ENCODE measurements at places on chromosomes 5 and 9. TPM values are rescaled to one million over a fixed set of nuclear protein-coding genes. Genes with fewer than 3 reads are reported as not detected.

The SLC6A19 gene
- 0.07 TPM for total RNA-seq

The PCDHGB3 gene
- total RNA-seq = 0.26 TPM

The ABCA2 gene
- total RNA-seq = 6.8 TPM

The CEL gene
- total RNA-seq = 0.87 TPM

The SLC34A1 gene
- not detected for total RNA-seq

The KIF4B gene
- total RNA-seq = 0.03 TPM

The TGFBR1 gene
- 23.4 TPM for total RNA-seq

The DOCK2 gene
- 3.3 TPM for total RNA-seq

The MEIKIN gene
- total RNA-seq = not detected

- DNase-seq = no peak
Measured at GRCh38 chr9:98558575-98558974, 150.2 kb downstream of the GABBR2 start.

- DNase-seq = no peak
Measured at GRCh38 chr5:146116361-146116760, 11.0 kb upstream of the PLAC8L1 start.

- no peak for DNase-seq
Measured at GRCh38 chr5:133738271-133738670, 125.9 kb upstream of the FSTL4 start.

DNA sequence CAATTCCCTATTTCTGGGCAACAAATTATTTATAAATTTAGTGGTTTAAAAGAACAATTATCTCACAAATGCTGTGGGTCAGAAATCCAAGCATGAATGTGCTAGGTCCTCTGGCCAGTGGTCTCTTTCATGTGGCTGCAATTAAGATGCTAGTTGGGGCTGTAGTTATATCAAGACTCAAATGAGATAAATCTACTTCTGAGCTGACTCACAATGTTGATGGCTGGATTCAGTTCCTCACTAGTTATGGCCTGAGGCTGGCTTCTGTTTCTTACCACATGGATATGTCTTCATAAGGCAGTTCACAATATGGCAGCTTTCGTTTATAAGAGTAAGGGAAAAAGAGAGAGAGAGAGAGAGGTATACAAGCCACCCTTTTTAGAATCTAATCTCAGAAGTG, 717.0 kb downstream of the PRELID2 start:
- no peak for DNase-seq

DNA sequence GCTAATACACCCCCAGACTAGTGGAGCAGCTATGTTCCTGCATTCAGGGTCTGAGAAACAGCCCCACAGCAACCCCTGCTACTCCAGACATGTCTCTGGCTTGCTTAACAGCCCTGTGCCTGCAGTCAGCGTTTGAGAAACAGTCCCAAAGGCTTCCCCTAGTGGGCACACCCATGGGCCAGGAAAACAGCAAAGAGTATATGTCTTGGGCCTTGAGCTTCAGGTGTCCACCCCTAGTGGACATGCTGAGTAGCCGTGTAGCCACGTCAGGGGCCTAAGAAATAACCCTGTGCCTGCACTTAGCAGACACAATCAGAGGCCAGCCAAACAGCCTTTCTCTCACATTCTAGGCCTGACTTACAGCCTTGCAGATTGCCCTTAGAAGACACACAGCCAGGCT, 698.6 kb downstream of the PTPRD start:
- no peak for DNase-seq

- no peak for DNase-seq
Measured at GRCh38 chr9:136575626-136576268, 29.9 kb upstream of the NOTCH1 start.

GRCh38 chr9:129273941-129274684, 96.1 kb upstream of the IER5L start:
- no peak for DNase-seq

DNA sequence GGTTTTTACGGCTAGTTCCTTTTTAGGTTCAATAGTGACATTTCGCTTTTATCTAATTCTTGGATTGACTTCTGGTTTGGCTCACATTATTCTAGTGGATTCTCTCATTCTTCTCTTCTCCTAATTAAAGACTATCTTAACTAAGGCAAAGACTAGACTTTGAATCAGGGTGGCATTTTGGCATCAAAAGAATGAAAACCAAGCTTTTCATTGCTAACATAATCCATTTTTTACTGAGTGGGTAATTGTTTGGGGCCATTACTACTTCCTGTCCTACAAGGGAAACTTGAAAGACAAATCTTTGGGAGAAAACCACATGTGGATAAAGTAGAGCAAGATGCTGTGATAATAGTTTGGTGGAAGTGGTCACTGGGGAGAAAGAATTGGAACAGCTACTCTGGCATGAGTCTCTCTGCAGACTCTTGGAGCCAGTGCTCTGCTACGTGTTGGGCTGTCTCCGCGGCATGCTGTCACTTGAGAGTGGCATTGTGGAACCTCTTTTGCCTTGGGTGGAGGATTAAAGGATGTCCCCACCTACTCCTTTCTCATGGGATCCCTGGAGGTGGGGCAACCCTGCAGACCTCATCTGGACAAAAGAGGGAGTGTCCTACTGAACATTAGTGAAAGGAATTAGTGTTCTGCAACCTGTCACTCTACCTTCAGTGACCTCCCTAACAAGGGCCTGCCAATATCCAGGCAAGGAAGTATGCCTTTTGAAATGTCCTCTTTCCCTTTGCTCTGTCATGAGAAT, 280.4 kb downstream of the PSAT1 start:
- DNase-seq = no peak

GRCh38 chr5:36696059-36696673, 89.8 kb downstream of the SLC1A3 start:
- peak; percentile 82 for DNase-seq

DNA sequence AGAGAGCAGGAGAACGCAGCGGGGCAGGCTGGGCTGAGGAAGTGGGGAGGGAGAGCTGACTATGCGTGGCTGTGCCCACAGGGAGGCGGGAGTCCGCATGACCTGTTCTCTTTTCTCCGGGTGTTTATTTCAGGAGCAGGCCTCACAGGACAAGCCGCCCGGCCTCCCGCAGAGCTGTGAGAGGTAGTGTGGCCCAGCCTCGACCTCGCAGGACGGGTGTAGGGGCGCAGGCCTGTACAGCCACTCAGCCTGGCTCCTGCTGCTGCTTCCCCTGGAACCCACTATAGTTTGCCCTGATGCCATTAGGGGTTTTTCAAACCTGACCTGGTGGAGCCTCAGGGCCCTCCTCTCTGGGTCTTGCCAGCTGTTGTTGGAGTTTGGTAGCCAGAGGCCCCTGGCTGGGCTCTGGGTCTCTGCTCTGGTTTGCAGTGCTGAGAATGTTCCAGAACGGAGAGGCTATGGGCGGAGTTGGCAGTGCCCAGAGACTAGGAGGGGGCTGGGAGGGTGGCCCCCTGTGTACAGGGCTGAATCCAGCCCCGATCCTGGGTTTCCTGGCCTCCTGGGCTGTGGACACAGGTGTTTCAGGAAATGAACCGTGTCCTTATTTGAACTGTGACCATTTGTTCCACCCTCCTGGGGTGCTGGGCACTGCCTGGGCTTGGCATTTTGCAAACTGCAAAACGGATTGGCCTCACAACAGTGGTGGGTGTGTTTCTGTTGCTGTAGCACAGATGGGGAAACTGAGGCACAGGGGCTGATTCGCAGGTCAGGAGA, 78.8 kb downstream of the WNK2 start:
- DNase-seq = peak; percentile 56

- no peak for DNase-seq
Measured at GRCh38 chr9:124629600-124629999, 122.4 kb upstream of the NR5A1 start.

DNA sequence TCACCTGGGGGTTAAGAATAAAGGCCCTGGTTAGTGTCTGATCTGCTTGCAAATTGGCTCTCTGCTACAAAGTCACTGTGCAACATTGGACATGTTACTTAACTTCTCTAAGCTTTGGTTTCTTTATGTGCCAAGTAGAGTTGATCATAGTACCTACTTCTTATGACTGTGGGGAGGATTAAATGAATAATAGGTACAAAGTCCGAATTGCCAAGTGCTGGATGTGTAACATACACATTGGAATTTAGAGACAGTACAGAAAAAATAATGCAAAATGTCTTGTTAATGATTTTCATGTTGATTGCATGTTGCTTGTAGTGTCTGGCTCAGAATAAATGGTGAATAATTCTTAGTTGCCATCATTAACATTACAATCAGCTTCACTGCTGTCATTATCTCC, 2.2 kb downstream of the DOCK8 start:
- no peak for DNase-seq

- DNase-seq = no peak
Measured at GRCh38 chr9:89598363-89598713, 6.5 kb upstream of the GADD45G start.

DNA sequence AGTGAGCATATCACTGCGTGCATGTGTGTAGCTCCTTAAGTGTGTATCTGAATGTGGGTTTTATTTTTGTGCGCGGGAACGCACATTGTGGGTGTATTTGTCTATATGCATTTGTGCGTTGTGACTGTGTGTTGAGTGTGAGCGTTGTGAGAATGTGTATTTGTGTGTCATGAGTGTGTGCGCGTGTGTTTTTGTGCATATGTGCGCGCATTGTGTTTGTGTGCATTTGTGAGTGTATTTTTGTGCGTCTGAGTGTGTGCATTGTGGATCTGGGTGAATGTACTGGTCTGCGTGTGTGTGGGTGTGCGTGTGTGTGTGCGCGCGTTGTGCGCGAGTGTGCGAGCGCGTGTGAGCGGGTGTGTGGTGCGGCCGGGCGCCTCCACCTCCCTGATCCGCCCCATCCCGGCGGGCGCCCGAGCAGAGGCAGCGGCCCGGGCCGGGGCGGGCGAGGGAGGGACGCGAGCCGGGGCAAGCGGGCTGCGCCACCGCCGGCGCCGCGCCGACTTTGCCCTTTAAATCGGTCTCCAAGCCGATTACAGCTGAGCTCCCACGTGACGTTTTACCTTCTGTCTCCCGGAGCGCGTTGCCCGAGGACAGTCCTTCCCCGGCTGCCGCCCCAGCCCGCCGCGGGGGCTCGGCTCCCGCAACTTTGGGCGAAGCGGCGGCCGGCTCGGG, at the start of gene RASGRF2:
Gene RASGRF2, plus strand, starts transcription at position 596 of the 675 bp plus-strand sequence. CDS start 376 bp downstream, outside the sequence.
- DNase-seq = peak; percentile 88

GRCh38 chr5:95809414-95809960, 13.0 kb downstream of the GLRX start:
- DNase-seq = no peak

DNA sequence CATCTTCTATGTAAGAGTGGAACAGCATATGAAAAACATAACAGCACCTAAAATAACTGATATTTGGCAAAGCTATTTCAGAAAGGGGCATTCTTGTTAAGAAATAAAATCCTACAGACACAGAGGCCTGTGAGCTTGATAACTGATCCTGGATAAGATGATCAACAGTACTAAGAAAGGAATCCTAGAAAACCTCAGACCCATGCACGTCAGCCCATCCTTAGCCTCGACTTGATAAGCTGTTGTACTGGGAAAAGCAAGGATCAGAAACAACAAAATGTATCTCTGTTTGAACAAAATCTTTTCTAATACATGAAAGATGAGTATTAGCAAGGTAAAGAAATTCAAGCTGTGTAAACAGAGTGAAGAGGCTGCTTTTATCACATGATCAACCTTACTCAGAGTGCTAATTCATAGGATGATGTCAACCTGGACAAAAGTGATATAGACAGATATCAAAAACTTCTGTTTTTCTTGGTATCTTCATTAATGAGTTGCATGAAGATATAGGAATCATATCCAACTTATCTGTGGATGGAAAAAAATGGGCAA, 15.2 kb downstream of the LIFR start:
- no peak for DNase-seq

- DNase-seq = no peak
Measured at GRCh38 chr9:114307899-114308267, 15.0 kb upstream of the ORM1 start.

DNA sequence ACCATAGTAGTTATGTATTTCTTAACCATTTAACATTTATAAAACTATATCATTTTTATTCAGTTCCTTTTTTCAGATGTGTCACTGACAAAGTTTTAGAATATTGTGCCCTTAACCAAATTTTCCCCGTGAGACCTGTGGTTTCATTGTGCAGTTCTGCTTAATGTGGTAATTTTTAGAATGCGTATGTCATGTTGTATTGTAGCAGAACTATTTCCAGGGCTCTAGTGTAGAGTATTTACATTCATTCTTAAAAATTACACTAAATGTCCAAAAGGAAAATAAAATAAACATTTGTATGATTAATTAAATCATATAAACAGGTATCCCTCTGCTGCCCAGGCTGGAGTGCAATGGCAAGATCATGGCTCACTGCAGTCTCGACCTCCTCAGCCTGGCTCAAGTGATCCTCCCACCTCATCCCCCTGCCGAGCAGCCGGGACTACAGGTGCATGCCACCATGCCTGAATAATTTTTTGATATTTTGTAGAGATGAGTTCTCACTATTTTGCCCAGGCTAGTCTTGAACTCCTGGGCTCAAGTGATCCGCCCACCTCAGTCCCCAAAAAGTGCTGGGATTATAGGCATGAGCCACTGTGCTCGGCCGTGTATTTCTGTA, 15.4 kb downstream of the SERINC5 start:
- no peak for DNase-seq

GRCh38 chr9:130837643-130838042, 2.6 kb downstream of the ABL1 start:
- no peak for DNase-seq

DNA sequence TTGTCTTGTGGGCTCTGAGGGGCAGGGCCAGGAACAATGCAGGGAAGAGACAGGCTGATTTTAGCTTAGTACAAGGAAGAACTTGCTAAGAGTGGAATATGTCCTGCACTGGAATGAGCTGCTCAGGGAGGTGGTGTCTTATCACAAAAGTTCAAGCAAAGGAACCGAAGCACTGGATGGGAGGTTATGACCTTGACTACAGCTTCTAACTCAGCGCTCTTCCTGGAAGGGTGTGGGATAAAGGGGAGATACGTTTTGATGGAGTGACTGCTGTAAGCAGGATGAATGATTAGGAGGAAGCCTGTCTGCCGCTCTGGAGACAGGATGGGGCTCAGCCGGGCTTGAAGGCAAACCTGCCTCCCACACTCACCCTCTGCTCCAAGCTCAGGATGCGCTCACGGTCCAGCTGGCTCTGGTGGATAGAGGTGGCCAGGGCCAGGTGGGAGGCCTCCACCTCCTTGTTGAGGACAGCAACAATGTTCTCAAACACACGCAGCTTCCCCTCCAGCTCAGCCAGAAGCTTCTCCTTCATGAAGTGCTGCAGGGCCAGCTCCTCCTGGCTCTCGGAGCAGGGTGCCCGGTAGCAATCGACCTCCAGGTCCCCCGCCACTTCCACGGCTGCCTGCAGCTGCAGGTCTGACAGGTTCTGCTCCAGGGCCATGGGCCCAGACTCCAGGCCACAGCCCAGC, 13.5 kb downstream of the TRAF1 start:
- no peak for DNase-seq

GRCh38 chr5:154570572-154571324, 92.7 kb upstream of the HAND1 start:
- DNase-seq = no peak

DNA sequence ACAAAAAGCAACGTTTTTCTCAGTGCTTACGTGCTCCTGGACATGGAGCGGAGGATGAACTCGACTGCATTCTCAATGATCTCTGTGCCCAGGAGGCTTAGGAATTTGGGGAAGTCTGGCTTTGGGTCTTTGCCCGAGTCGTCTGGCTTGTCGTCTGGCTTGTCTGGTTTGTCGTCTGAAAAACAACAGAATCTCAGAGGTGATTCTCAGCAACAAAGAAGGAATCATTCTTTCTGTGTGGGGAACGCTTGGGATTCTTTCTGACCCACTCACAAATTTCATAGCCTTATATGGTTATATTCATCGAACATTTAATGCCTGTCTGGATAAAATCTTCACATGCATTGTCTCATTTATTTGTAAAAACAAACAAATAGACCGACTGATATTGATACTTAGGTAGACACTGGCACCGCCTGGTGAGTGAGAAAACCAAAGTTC, 4.7 kb downstream of the C5orf46 start:
- DNase-seq = no peak
